Omental fat pad (tissue), 4 donors: ENCODE measurements at places on chromosomes 3 and 15. TPM values are rescaled to one million over a fixed set of nuclear protein-coding genes. Genes with fewer than 3 reads are reported as not detected.

ACP3 gene
- total RNA-seq = 4.1 TPM

IMPDH2 gene
- 136 TPM for total RNA-seq

SLC7A14 gene
- total RNA-seq = under 0.01 TPM

PPIB gene
- total RNA-seq = 431 TPM

ALDH1A2 gene
- total RNA-seq = 16.6 TPM

IQCF5 gene
- not detected for total RNA-seq

CPB1 gene
- total RNA-seq = 0.72 TPM

CSPG5 gene
- 1.1 TPM for total RNA-seq

PRSS50 gene
- total RNA-seq = 0.32 TPM

MESP2 gene
- total RNA-seq = not detected

GOLGA8G gene
- not detected for total RNA-seq

TMIE gene
- total RNA-seq = 0.79 TPM

EFCAB12 gene
- 0.65 TPM for total RNA-seq

EPHA3 gene
- total RNA-seq = 15.3 TPM

DPPA2 gene
- total RNA-seq = not detected

DNA sequence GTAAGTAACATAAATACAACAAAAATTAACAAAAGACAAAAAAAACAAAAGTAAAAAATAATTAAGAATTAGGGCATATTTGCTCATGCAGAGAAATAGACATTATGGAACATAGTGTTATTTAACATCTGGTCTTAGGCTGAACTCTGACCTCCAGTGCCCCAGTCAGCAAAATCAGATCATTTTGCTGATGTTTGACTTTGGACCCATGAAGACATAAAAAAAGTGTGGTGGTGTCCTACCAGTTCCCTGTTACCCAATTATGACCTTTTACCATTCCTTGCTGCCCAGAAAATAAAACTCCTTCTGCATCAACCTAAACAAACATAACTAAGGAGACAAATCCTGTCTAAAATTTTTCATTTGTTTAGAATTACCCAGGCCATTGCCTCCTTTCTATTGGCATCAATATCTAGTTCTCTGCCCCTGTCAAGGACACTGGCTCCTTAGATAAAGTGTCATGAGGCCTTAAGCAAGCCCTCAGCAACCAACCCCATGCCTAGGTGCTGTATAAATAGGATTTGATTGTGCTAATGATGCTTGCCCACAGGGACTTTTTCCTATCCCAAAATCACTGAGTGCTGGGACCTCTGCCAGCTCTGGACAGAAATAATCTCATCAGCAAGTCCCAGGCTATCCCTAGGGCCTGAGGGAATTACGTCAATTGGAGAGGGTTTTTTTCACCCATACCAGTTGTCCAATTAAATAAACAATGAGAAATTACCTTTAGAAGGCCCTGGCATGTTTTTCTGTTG, 334.5 kb upstream of the UMPS start:
- no peak for DNase-seq

DNA sequence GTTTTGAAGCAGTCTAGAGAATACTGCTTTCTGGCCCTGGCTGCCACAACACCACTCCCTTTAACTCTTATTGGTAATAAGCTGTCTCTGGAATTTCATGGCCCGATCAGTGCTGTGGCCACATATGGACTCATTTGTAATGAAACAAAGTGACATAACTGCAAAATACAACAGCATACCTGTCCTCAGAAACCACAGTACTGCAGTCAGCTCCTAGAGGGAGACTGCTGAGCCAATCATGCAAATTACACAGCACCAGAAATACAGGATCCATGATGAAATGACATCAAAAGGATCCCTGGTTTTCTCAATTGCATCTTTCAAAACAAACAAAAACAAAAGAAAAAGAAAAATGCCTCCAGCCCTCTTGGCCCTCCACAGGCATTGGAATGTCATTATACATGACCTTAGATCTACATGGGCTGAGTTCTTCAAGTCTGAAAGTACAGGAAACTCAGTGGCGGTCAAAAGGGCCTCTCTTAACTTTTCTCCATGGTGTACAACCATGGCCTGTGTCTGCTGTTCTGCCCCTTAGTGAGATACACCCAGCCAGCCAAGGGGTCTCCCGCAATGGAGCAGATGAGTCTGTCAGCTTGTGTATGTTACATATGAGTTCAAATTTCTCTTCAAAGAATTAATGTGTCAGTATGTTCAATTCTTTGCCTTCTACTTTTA, 24.9 kb upstream of the KBTBD12 start:
- no peak for DNase-seq

DNA sequence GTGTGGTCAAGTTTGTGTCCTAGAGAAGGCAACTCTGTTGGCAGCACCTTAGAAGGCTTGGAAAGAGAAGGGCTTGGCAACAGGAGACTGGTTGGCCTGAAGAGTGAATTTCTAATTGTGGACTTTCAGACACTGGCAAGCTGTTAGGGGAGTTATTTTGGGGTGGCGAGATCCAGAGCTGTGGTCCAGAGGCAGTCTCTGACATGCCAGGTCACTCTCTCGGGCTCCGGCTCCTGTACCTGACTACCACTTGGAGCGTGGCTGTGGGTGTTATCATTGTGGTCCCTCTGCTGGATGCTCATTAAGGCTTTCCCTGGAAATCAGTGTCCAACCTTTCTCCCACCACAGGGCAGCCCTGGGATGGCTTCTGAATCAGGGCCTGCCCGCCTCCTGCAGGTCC, 209.0 kb downstream of the SLCO3A1 start:
- no peak for DNase-seq

DNA sequence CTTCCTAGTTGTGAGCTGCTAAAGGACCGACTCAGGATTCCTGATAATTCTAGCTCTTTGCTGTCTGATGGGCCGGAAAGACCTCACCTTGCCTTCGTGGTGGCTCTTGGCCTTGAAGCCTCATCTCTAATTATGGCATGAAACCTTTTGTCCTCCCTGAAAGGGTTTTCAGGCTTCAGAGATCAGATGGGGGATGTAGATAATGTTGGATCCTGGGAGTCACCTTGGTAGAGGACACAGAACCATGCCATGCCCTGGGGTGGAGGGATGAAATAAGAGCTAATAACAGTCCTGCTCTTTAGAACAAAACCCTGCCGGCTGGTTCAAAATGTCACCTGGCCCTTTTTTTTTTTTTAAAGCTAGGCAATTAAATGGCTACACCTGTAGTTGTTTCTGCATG, 50.8 kb upstream of the SYN2 start:
- no peak for DNase-seq

DNA sequence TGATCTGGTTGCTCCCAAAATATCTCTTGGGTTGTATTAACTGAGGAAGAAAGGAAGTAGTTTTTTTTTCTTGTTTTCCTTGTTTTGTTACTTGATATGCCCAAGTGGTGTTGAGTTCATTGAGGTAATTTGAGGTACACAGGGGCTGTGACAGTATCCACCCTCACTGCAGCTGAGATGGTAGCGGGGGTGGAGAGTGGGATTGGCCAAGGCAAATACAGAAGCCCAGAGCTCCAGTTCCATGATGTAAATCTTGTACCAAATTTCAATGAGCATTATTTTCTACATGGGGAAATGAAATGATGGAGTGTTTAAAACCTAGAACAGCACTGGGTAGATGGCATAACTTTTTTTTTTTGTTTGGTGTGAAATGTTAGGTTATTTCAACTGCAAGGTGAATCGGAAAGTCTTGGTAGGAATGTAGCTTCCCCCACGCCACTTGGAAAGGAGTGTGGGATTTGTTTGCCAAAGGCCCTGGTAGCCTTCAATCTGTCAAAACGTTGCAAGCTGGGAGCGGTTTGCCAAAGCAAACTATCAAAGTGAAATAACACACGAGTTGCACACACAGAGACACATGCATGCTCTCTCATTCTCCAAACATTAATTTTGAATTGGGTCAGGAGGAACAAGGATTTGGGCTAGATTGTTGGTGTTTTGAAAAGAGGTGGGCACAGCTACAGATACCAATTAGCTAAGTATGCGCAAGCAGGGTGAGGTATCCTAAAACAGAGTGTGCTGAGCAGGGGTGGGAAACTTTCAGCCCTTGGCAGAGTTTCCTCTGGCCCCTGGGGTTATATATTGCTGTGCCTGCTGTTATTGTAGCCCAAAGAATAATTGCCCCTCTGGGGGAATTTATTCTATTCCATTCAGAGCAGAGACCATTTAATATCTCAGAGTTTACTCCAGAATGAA, 34.6 kb downstream of the THSD4 start:
- DNase-seq = no peak

GRCh38 chr3:38829404-38829803, 13.4 kb upstream of the SCN10A start:
- DNase-seq = no peak

- no peak for DNase-seq
Observed at GRCh38 chr3:195752546-195753331, 32.0 kb downstream of the MUC20 start.

GRCh38 chr3:24018784-24019570, 73.9 kb downstream of the NR1D2 start:
- no peak for DNase-seq

- DNase-seq = no peak
Observed at GRCh38 chr3:75395580-75396315, 268.4 kb upstream of the FRG2C start.

DNA sequence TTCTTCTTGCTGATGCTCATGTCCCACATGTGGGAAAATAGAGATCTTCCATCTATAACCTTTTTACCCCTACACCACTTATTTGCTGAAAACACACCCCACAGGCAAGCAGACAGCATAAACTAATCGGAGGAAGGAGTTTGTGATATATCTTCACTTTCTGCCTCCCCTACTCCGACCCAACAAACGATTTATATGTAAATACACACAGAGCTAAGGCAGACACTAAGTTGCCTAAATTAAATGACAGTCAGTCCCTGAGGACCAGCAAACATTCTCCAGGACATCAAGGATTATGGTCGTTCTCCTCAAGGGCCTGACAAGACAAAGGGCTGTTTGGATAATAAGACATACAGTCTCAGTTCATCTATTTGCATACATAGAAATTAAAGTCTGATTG, 552.5 kb downstream of the ROBO1 start:
- DNase-seq = no peak

- no peak for DNase-seq
Observed at GRCh38 chr3:8966820-8967348, 3.6 kb upstream of the RAD18 start.

DNA sequence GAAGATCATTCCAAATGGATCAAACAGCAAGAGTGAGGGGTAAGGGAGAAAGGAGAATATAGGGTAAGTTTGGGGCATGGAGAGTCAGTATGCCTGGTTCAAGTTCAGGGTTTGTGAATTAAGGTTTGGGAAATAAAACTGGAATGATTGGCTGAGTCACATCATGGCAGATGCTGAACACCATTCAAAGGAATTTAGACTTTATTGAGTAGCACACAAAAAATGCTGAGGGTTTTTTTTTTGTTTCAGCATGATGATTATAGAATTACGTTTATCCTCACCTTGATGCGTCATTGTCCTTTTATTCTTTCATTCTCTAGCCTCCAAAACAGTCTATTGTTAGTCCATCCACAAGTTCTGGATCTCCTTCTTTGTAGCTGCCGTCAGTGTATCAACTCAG, 220.0 kb upstream of the UMPS start:
- no peak for DNase-seq

DNA sequence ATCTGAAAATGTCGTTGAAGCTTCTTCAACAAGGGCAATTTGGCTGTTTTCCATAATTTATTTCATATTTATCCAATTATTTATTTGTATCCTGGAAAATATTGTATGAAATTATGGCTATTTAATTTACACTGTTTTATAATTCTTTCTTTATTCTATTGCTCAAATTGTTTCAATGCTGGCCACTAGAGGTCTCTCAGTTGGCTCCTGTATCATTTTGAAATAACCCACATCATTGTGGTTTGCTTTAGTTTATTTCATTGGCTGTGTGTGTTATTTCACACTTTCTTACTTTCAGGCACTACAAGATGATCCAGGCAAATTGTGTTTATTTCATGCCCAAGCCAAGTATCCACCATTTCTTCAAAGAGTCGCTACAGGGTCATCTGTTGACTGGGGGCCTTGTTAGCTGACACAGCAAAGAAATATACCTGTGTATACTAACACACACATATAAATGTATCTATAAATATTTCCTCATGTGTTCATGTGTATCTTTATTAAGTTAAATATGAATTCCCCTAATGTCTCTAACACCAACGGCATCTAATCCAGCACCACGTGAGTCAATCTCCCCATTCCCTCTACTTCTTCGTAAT, 86.2 kb downstream of the NPAP1 start:
- no peak for DNase-seq

DNA sequence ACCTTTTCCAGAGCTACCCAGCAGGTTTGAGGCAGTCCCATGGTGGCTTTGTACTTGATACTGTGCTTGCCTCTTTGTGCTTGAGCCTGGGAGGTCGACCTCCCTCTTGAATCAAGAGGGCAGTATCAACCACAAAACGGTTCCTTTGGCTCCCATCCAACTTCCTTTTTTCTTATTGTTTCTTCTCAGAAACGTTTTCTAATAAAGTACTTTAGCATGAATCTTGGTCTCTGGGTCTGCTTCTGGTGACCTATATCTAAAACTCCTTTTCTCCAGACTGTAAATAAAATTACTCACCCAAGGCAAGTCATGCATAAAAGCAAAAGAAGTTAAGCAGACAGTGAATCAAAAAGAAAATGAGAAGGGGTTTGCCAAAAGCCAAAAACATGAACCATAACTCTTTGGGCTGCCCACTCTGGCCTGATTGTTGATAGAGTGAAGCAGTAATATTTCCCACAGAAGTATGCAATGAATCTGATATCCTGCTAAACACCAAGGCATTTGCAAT, 112.2 kb upstream of the SLC4A7 start:
- DNase-seq = no peak

DNA sequence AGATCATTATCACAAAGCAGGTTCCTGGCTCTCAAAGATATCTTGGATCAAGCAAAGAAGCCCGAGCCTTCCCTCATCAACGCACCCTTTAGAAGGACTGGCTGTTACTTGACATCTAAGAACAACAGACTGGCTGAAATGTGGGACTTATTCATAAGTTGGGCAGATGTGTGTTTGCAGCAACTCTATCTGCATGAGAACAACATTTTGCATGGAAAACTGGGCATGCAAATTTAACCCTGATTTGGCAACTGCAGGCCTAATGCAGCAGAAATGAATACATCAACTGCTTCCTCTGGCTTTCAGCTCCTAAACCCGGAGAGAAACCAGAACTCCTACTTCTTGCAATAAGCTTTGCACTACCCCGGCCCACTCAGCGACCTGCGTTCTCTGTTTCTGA, 35.0 kb upstream of the FOXP1 start:
- no peak for DNase-seq
